ENCODE measurements at places on chromosomes 16 and 17. TPM values are rescaled to one million over a fixed set of nuclear protein-coding genes. Genes with fewer than 3 reads are reported as not detected.

KRT27 gene
- not detected for total RNA-seq

AANAT gene
- not detected for total RNA-seq

MYH1 gene
- total RNA-seq: not detected

SOX9 gene
- total RNA-seq: 4.5 TPM

DVL2 gene
- total RNA-seq: 34.9 TPM

SPHK1 gene
- total RNA-seq: 12.6 TPM

NPIPA2 gene
- 7.3 TPM for total RNA-seq

HOXB5 gene
- not detected for total RNA-seq

Data from MCF 10A (cell line).